ENCODE measurements at places on chromosomes 1 and 21.

GRCh38 chr1:111621050-111621449 is 1.5 kb downstream of the RAP1A start:
- no peak for DNase-seq

DNA sequence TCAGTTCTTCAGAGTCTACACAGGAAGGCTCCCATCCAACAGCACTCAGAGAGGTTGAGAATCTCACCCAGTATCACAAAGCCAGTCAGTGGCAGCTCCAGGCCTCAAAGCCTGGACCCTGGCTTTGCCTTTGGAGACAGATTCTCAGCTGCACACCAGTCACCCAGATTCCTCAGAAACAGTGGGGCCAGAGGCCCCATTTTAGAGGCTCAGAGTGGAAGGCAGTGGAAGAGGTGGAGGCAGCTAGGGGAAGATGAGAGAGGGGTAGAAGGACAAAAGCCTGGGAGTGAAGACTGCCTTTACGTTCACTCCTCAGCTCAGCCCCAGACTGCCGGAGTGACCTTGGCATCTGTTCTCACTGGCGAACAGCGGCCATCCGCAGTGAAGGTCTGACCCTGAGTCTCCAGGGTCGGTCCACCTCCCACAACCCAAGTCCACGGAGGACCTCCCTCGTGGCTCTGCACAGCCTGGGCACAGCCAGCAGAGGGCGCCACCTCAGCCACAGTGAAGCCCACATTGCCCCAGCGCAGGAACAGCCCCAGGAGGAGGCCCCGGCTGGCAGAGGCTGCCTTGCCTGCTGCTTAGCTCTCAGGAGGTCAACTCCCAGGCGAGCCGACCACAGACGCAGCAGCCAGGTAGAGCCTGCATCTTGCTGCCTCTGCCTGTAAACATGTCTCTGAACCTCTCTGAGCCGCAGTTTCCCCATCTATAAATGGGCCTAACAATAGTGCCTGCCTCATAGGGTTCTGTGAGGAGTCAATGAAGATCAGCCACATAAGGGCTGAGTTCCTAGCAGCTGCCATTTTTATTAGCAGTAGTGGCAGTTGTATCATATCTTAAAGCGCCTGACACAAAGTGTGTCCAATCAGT is 5.9 kb upstream of the FNDC5 start:
- peak; percentile 64 for DNase-seq

GRCh38 chr1:176853503-176853902 is 311.0 kb downstream of the ASTN1 start:
- no peak for DNase-seq

GRCh38 chr1:119651133-119651532 is 3.1 kb upstream of the ZNF697 start:
- DNase-seq = no peak

DNA sequence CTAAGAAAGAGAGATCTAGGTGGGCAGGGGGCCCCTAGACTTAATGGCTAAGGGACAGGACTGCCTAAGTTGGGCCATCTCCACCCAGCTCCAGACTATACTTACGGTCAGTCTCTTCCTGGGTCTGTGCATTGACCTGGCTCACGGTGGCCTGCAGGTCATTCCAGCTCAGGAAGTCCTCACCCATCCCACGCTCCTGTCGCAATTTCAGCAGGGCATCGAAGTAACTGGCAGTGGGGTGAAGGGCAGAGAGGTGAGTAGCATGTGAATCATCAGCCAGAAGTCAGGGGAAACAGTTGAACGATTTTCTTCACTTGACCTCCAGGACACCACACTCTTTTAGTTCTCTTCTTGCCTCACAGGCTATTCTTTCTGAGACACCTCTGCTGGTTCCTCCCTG is 20.5 kb downstream of the IQGAP3 start:
- no peak for DNase-seq

GRCh38 chr1:183926983-183927382 is 110.5 kb downstream of the COLGALT2 start:
- no peak for DNase-seq

DNA sequence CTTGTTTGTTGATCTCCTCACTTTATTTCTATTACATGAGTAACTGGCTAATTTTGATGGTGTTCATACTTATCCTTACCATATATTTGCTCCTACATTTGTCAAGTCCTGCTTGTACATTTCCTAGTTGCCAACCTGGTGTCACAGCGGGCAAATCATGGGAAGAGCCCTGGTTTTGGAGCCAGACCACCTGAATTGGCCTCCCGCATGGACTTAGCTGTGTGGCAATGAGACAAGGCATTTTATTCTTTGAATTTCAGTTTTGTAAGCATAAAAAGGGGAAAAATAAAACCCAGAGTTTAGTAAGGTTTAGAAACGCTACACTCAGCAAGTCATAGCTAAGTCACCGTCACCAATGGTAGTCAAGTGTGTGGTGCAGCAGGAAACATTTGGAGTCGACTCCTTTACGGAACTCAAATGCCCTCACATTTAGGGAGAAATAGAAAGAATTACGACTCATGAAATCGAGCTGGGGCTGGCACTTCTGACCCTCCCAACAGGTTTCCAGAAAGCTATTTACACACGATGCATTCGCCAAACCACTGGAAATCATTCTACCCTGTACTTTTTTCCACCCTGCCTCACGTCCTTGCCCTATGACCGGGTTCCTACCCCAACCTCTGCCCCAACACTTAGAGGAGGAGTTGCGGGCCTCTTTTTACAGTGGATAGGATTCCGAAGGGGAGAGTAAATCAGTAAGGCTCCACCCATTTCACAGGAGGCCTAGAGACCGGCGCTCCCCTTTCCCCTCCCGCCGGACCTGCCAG is 492 bp upstream of the PGM1 start:
- DNase-seq = no peak

DNA sequence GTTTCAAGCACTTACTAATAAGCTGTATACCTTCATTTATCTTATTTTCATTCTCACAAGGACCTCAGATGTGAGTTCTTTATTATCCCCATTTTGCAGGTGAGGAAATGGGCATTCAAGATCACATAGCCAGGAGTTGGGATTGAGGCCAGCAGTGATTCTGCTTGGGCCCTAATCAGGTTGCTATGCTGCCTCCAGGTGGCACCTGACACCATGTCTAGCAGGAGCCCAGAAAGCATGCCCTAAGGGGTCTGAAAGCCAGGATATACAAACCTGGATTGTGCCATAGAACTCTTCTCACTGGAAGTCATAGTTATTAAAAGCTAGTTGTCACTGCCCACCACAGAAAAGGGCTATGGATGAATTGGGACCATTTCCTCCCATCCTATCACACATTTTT is 61.1 kb downstream of the FYB2 start:
- no peak for DNase-seq

- no peak for DNase-seq
Measured at GRCh38 chr1:216793973-216794372, 70.7 kb upstream of the ESRRG start.

GRCh38 chr1:190949939-190950338 is 472.3 kb upstream of the BRINP3 start:
- no peak for DNase-seq

DNA sequence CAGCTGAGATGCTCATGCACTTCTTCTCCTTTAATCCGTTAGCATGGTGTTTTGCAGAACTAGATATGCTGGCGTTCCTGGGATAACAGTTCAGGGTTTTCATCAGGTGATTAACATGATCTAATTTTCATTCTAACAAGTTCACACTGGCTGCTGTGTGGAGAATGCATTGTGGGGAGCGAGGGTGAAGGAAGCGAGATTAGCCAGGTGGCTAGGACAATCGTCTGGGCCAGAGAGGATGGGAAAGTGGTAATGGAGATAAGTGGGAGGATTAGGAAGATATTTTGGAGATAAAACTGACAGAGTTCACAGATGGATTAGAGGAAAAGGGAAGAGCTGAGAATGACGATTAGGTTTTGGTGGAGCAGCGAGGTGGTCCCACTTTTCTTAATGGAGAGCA is 138.1 kb upstream of the MAGI3 start:
- DNase-seq = no peak

DNA sequence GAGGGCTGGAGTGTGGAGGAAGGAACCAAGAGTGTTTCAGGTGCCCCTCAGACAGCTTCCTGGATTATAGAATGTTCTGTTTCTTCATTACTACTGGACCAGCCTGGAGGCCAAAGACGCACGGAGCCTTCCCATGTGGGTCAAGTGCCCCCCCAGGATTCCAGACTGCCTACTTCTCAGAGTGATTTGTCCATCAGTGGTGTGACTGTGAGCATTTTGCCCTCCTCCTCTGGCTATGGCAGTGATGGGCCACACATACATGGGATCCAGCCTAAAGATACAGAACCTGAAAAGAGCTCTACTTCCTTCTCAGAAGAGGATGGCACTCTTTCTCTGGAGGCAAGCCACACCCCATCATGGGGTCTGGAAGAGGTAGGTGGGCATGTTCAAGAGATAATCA is 64.9 kb downstream of the MACF1 start:
- DNase-seq = no peak

GRCh38 chr1:207841901-207842300 is 69.0 kb downstream of the CD34 start:
- no peak for DNase-seq

DNA sequence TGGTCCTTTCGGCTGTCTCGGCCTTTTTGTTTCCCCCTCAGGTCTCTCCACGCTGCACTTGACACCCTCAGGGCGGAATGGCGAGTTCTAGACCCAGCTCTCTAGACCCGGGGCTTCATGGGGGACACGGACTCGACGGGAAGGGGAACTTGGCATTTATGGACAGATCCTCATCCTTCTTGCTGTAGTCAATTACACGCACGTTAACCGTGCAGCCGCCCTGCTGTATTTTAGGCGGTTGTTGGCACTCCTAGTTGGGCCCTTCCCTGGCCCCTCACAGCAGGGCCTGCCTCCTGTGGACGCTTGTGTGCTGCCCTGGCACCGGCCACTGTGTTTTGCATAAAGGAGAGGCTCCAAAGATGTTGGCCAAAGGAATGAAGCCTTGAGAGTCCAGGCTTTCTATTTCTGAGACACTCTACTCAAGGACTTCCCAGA is 558 bp upstream of the BTG3 start:
- no peak for DNase-seq

DNA sequence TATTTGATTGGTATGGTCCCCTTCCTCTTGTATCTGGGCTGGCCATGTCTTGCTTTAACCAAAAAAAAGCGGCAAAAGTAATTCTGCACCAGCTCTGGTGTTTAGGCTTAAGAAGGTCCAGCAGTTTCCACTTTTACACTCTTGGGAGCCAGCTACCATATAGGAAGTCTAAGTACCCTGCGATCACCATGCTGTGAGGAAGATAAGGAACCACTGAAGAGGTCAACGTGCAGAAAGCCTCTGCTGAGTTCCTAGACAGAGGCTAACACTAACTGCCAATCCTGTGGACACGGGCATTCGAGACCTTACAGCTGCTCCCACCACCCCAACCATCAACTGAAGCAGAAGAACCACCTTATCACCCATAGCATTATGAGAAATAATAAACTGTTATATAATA is 331.4 kb downstream of the VAV3 start:
- DNase-seq = no peak

GRCh38 chr1:119908661-119909060 is 12.3 kb upstream of the ADAM30 start:
- DNase-seq = no peak

- no peak for DNase-seq
Measured at GRCh38 chr1:224773646-224774045, 155.8 kb upstream of the DNAH14 start.

- no peak for DNase-seq
Measured at GRCh38 chr1:212035835-212036605, 472 bp downstream of the DTL start.

DNA sequence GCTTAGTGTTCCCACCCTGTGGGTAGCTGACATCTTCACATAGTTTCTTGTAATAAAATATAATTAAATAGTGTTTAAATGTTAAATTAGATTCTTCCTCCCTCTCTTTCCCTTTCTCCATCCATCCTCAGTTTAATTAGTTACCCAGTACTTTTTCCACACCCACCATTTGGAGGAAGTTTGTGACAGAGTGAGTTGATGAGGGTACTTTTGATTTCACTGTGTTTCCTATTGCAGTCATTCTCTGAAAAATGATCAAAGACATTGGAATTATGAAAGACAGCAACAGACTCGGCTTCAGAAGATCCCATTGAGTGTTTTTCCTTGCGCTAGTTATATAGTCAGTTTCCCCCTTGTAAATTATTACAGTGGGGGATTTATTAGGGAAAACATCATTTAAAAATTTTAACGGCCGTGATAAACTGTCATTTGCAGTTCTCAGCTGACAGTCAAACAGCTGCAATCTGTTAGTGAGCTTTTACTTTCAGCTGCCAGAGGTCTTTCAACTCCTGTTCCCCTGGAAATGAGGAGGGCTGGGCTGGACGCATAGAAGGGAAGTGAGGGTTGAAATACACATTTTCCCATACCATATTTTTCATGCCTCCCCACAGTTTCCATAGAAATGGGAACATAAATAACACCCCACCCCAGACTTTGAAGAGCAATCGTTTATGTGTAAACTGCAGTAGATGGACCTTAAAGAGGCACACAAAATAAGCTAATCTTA is 61.3 kb upstream of the CACYBP start:
- DNase-seq = no peak

DNA sequence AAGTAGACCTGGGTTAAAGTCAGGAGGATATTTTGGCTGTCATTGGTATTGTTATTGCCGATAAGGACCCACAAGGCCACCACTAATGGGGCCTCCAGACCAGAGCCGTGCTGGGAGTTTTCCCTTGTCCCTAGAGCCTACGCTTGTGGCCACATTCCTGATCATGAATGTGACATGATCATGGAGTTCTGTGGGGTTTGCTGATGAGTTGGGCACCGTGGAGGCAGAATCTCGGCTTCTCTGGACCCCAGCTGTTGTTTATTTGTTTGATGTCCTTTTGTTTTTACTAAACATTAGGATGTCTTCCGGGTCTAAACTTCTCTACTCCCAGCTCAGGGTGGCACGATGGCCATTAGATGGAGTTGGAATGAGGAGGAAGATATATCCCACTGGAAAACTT is 74.9 kb upstream of the TMPRSS2 start:
- no peak for DNase-seq

- DNase-seq = peak; percentile 51
Measured at GRCh38 chr1:145961425-145962156, 2.8 kb downstream of the ANKRD34A start.

DNA sequence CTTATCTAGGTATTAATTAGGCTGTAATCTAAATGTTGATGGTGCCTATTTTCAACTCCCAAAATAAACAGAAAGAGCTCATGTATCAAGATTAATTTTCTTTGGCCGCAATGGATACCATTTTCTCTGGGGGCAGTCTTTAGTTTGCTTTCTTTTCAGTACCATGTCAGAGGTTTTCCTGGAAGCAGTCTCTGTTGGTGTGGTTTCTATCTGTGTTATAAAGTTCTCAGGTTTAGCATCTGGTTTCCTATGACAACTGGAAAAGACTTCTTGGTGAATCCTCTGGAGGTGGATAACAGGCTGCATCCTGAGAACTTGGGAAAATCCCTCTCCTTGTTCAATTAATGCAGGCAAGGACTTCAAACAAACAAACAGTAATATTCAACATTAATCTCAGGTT is 38.7 kb upstream of the BATF3 start:
- DNase-seq = no peak

- no peak for DNase-seq
Measured at GRCh38 chr1:230674581-230674980, 32.3 kb downstream of the COG2 start.
